Stimulated activated CD8-positive, alpha-beta memory T cell treated with anti-CD3 and anti-CD28 coated beads, Interleukin-4, amount 100 ng/mL, for 48 hours (primary cell): ENCODE measurements at places on chromosomes 3 and 15.

DNA sequence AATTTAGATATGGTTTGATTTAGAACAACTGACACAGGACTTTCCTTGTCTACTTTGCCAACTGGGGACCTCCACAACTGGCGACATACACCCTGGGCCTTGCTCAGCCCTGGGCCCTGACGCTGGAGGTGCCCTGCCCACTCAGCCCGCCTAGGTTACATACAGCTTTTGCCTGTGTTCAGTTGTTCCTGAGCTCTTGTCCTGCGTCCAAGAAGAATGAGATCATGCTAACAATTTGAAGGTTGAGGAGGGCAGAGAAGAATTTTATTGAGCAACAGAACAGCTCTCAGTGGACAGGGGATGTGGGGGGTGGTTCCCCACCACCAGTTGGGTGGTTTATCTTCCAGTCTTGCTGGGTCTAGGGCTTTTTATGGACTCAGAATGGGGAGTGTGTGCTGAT lies 67.9 kb downstream of the IQCH start:
- no peak for DNase-seq

DNA sequence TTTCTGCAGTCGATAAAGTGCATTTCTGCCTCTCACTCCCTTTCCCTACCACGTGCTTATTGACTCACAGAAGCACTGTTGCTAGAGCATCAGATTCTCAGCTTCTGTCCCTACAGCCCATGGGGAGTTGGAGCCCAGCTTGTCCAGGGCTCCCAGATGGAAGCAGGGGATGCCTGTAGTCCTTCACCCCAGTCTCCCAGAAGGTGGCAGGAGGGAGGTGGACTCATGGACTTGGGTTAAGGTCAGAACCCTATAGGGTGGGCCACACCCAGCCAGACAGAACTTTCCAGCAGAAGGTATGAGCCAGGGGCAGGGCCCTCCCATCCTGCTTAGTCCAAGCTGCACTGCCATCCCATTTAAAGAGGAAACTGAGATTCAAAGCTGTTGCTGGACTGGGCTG lies 33.1 kb upstream of the SEMA3F start:
- DNase-seq = no peak

DNA sequence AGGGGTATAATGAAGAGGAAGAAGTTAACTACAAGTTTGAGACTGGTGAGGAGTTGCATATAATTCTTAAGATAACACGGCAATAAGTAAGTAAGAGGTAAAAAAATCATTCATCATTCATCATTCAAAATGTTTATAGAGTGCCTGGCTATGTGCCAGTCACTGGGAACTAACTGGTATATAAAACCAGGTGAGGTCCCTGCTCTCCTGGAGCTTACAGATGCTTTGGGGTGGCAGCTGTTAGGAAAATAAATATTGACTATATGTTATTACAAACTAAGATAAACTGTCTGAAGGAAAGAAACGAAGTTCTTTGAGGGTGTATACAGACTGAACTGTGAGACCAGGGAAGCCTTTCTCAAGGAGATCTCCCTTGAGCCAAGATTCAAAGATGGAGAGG lies 2.9 kb downstream of the CASR start:
- no peak for DNase-seq

DNA sequence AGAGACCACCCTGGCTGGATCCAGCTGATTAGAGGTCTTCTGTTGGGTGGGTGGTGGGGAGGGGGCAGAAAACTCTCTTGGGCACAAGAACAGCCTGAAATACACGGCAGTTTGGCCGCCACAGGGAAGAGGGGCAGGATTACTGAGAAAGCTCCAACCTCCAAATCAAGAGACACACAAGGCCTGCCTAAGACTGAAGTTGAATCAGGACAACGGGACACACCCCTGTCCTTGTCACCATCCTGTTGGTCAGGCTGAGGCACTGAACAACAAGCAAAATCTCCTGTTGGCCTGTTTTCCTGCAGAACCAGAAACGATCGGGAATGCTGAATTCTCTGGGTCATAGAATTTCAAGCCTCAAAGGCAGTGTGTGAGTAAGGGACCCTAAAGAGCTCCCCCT lies 247.8 kb downstream of the FAM43A start:
- DNase-seq = no peak

DNA sequence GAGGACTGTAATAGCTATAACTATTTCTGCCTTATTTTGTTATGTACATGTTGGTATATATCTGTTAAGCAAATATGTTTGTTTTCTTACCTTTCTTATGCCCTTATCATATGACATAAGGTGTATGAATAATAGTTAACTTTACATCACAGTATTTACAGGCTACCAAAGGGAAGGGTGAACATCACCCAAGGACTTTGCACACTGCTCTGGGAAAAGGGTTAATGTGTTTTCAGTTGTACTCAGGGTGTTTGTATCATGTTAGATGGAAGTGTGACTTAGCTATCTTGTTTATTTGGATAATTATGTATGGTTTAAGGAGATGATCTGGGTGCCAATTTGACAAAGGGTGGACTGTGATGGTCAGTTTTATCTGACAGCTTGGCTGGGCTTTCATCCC lies 60.3 kb downstream of the LSM3 start:
- DNase-seq = no peak

DNA sequence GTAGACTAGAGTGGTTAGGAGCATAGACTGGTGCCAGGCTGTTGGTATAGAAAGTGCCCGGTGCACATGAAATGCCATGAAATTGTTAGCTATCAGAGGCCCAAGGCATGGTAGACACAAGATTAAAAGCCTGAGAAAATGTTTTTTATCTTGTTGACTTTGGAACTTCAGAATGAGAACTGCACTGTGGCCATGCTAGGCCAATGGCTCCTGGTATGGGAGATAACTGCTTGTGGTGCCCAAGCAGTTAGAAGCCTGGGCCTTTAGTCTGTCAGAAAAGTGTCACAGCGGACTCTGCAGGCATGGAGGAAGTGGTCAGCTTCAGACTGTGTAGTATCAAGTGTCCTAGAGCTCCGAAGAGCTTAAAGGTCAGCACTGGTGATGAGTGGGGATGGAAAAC lies 11.9 kb downstream of the FYCO1 start:
- no peak for DNase-seq

GRCh38 chr3:24764236-24764915 lies 269.7 kb upstream of the THRB start:
- DNase-seq = no peak

DNA sequence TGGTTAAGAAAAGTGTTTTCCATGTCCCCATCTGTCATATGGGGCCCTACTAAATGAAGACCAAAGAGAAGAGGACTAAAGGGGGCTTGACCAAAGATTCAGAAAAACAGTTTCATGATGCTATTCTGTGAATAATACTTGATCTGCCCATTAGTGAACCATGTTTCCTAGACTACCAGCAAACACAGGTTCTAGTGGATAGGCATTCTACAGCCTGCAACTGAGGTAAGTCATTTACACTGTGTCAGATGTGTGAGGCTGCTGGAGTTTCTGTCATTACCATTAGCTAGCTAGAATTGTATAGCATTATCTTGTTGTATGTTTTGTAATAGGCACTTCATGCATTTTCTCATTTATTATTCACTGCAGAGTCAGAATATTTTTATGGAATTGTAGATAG lies 6.6 kb downstream of the GPR171 start:
- DNase-seq = no peak

DNA sequence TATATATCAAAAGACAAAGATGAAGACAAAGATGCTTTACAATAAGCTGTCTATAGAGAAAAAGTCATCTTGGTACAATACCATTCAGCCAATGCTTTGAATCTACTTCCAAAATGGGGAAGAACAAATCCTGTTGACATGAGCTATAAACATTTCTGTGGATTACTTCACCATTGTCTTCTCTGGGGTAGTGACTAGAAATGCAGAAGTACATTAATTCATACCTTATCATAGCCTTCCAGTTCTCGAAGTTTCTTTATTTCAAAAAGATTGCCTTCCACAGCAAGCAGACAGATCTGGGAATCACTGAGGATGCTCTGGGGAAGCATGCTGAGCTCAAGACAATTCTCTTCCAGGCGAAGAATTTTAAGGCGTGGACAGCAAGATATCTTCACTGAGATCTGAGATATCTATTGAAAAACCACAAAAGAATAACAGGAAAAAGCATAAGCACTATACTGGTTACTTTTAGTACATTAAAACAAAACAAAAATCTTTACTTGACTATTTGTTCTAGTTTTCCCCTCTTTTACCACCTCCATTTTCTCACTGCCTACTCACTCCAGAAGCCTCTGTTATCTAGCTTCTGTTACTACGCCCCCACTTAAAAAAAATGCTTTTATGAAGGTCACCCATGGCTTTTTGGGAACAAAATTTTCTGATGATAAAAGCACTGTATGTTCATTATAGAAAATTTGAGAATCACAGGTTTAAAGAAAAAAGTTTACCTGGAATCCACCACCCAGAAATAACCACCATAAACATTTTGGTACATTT lies 3.6 kb downstream of the LRRC57 start:
- DNase-seq = no peak

DNA sequence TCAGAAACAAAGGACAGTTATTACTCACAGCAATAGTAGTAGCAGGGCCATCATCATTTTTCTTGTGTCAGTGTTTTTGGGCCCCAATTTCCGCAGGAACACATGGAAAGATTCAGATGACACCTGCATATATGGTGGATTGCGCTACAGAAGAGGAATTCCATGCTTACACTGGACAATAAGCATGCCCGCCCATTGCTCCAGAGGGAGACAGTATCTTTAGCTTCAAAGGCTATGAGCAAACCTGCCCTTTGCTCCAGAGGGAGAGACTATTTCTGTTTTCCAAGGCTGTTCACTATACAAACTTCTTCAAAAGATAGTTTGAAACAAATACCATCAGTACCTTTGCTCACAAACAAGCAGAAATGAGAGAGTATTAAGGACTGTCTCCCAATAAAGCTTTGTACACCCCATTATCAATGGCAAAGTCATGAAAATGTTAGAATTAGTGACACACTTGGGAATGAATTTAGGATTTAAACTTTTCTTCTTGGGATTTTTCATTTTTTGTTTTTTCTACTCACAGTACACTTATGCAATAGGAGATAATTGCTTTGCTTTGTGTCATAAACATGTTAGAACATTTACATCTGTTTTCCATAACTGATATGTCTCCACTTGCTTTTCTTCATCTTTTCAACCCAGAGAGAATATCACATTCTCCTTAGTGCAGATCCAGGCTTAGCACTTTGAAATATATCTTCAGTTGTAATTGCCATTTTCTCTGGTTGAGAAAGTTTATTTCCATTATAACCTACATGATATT lies 564.5 kb upstream of the ZNF717 start:
- DNase-seq = no peak

- DNase-seq = no peak
Observed at GRCh38 chr15:74727727-74728126, 2.4 kb upstream of the CYP1A1 start.

GRCh38 chr3:161854232-161854771 lies 357.7 kb downstream of the OTOL1 start:
- DNase-seq = peak; percentile 34

GRCh38 chr15:35980719-35981118 lies 434.8 kb upstream of the DPH6 start:
- no peak for DNase-seq
